ENCODE measurements at places on chromosomes 1 and 21.

GRCh38 chr1:31812158-31812829, 3.5 kb downstream of the SPOCD1 start:
- DNase-seq = no peak

- DNase-seq = no peak
Observed at GRCh38 chr1:197062692-197063091, 4.4 kb downstream of the F13B start.

DNA sequence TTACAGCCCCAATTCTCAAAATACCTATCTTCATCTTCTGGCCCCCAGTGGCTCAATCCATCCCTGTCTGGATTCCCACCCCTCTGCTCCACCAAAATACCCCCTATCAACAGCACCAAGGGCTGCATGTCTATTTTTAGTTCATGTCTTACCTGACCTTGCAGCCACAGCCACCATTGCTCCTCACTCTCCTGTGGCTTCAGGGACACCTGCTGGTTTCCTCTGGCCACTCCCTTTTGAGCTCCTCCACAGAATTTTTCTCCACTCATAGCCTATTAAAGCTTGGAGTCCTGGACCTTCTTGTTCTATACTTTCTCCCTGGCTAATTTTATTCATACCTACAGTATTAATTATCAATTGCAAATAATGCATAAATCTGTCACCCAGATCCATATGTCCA, 125.3 kb upstream of the NGF start:
- DNase-seq = no peak

DNA sequence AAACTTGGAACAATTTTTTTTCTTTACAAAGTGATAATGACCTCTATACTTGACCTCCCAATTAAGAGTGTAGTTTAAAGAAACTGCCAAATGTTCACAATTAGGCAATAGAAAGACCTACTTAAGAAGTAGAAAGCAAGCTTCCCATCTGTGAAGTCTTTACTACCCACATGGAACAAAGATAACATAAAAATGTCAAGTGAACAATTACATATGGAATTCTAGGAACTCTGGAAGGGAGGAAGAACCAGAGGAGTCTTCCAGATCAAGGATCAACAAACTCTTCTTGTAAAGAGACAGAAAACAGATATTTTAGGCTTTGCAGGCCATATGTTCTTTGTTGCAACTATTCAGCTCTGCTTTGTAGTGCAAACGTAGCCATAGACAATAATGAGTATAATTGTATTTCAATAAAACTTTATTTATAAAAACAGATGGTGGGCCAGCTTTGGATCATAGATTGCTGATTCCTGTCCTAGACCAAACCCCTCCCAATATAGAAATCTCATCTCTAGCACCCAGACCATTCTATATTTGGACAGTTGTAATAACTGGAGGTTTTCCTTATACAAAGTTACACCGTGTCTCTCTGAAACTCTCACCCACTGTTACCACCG, 68.4 kb upstream of the MAGI3 start:
- no peak for DNase-seq

DNA sequence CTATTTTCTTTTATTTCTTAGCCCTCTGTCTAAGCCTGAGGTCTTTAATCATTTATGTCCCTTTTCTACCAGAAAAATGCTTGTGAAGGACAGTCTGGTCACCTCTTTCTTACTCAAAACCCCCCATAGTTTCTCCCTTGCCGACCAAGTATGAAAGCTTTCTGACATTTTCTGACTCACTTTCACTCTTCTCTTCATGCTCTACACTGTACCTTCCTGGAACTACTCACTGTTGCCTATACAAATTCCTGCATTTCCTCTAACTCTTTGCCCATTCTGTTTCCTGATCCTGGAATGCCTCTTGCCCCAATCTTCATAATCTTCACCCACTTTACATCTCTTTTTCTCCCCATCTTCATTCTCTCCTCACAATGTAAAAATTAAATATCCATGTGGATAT, 380.0 kb downstream of the HHIPL2 start:
- no peak for DNase-seq

Data from 8988T (cell line).